ENCODE measurements at places on chromosomes 2 and 18.

- DNase-seq, result no peak
Observed at GRCh38 chr2:42960002-42960841, 167.8 kb upstream of the HAAO start.

DNA sequence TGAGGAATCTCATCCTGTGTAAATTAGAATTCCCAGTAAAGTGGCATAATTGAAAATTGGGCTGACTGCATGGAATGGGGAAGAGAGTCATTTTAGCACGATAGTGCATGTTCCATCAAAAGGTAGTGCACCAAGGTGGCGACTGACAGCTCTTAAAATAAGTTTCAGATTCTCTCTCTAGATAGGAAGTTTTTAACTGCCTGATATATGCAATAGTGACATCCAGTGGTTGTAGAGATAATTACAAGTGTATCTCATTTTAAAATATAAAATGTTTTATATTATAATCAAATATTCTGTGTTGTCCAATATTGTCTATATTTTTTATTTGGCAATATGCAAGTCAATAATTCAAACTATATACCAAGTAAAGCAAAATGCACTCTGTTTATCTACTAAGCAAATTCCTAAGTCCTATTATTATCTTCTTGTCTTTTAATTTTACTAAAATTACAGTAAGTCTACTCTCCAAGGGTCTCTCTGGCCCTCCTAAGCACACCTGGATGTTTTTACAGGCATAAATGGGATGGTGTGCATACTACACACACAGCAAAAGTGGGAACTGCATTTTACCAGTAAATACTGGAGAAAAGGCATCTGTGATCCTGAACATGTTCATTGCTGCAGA is 397.7 kb upstream of the HNRNPA3 start:
- DNase-seq, result no peak

- no peak for DNase-seq
Observed at GRCh38 chr2:100257939-100258338, 64.4 kb downstream of the LONRF2 start.

DNA sequence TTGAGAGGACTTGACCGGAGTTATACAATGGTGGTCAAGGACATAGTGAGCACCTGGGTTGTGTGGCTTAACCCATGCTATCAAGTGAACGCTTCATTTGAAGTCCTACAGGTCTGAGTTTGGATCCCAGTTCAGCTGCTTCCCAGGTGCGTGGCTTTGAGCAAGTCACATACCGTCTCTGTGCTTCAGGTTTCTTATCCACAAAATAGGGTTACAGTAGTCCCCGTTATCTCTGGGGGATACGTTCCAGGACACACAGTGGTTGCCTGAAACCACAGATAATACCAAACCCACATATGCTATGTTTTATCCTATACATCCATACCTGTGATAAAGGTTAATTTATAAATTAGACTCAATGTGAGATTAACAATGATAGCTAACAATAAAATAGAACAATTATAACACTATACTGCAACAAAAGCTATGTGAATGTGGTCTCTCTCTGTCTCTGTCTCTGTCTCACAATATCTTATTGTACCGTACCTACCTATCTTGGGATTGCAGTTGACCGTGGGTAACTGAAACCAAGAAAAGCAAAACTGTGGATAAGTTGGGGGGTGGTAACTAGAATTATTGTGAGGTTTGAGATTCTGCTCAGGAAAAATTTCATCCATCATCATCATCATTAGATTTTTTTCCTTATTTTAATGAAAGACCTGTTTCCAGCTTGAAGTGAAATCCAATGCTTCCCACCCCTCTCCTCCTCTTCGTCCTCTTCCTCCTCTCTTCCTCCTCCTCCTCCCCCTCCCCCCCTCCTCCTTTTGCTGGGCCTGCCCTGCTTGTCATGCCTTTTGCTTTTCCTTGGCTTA is 22.7 kb downstream of the LBH start:
- DNase-seq, result no peak

- no peak for DNase-seq
Observed at GRCh38 chr2:215437614-215438013, 1.7 kb upstream of the FN1 start.

DNA sequence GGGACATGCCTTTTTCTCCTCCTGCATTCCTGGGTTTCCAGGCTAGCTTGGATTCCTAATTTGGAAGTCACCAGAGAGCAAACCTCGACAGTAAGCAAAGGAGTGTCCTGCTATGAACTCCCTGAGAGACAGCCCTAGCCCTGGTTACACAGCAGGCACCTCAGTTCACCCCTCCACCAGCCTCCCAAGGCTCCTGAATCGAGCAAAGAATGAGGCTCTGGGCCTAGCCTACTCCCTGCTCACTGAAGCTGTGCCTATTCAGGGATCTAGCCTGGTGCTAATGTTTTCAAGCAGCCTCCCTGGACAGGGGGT is 66.7 kb upstream of the RMDN2 start:
- no peak for DNase-seq

- peak; percentile 32 for DNase-seq
Observed at GRCh38 chr2:33765122-33765521, 166.0 kb upstream of the FAM98A start.

DNA sequence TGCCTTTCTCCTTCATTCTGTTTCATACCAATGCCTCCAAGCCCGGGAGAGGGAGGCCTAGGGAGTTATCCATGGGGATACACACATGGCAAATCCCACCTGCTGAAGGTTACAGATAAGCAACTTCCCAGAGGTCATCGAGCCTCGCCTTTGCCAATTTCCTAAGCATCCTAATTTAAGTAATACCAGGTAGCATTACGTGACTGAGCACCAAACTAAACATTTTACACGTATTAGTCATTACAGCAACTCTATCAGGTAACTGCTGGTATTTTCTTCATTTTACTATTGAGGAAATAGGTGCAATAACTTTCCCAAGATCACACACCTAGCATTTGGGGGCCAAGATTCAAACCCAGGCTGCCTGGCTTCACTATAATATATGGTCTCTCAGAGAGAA is 30.1 kb upstream of the BZW1 start:
- DNase-seq, result no peak

GRCh38 chr18:31371989-31372388 is 4.6 kb upstream of the DSG4 start:
- DNase-seq, result no peak

- DNase-seq, result peak; percentile 5
Observed at GRCh38 chr18:29160170-29160569, 983.2 kb upstream of the CDH2 start.

GRCh38 chr2:95344656-95345055 is 47.5 kb downstream of the KCNIP3 start:
- no peak for DNase-seq

DNA sequence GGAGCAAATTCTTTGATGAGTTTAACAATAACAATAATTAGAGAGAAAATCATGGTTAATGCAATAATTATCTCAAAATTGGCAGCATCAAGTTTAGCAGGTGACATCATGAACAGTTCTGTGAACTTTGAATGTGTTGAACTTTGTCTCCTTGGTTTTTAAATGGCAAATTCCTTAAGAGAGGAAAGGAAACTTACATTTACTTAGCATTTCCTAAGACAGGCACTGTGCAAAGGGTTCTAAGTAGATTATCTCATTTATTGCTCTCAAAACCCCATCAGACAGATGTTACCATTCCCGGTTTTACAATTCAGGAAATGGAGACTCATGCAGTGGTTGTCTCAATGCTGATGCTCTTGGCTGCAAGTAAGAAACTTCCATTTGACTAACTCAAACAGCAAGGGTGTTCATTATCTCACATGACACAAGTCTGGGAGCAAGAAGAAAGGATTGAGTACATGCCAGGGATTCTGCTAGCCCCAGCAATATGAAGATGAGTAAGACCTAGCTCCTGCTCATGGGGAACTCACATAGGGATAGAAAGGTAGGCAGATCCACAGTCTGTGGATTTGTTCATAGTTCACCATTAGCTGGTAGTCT is 81.3 kb upstream of the ITGA6 start:
- DNase-seq, result no peak

DNA sequence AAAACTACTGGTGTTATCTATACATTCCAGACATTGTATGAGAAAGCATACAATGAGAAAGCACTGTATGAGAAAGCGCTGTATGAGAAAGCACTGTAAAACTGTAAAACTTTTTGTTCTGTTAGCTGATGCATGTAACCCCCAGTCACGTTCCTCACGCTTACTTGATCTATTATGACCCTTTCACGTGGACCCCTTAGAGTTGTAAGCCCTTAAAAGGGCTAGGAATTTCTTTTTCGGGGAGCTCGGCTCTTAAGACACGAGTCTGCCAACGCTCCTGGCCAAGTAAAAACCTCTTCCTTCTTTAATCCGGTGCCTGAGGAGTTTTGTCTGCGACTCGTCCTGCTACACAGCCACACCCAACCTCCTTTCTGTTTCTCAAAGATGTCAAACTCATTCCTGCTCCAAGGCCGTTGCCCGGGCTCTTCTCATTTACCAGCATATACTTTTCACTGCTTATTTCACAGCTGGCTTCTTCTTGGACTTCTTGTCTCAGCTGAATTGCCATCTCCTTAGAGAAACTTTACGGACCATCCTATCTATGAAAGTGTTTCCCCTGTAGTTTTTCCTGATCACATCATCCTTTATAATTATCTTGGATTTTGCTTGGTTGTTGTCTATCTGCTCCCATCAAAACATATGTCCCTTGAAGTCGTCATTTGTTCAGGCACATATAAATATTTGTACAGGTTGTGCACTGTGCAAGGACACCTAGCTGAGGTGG is 29.8 kb upstream of the YES1 start:
- DNase-seq, result no peak

- no peak for DNase-seq
Observed at GRCh38 chr2:15691586-15692310, 100.1 kb downstream of the DDX1 start.

DNA sequence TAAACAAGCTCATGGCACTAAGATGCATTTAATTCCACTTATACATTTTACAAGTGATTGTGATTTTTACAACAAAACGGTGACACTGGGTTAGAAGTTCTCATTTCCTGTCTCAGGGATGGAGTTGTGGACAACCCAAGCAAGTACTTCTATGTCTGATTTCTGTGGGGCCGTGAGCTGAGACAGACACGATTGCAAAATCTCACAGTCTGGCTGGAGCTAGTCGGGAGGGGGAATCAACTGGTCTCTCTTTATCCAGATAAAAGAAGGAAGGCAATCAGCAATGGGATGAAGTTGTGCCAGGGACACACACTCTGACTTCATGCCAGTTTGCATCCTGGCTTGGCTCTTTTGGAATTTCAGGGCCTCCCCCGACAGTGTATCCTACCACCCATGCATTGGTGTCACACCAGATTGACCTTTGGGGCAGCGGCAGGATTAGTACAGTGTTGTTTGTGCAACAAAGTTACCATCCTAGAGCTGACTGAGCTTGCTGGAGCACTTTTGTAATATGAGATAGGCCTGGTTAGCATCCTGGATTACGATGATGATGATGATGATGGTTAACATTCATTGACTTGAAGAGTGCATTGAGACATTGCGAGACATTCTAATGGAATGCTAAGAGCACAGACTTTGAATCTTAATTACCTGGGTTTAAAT is 98.8 kb downstream of the CTAGE1 start:
- no peak for DNase-seq

- DNase-seq, result no peak
Observed at GRCh38 chr2:233654501-233654900, 17.2 kb upstream of the UGT1A9 start.

GRCh38 chr2:49251766-49252165 is 97.5 kb upstream of the FSHR start:
- no peak for DNase-seq

DNA sequence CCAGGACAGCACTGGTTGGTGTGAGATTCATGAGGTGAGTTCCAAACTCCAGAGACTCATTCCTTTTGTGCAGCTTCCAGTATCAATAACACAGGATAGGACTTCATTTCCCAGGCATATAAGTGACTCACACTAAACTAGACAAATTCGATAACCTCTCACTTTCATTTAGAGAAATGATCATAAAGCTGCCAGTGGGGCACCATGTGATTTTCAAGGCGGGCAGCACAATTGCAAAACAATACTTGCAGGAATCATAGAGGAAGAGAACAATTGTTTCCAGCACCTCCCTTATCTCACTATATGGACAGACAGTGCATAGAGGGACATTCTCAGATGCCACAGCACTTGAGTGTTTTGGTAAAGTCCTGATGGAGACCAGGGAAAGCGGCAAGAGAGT is 31.3 kb upstream of the DNAH7 start:
- no peak for DNase-seq

DNA sequence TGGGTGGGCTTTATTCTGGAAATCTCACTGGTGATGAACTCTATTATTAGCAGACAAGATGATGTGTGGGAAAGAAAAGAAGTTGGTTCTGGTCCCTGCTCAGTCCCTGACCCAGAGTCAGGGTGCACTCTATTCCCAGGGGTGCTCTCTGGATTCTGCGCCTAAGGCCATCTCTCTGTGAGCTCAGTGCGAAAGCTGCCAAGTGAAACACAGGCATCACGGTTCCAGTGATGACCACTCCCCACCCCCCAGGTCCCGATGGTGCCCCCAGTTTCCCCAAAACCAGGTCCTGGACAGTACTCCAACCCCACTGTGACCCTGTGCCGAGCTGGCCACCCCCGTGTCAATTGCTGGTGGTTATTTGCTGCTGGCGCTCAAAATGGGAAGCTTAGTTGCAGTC is 30.1 kb downstream of the RHOB start:
- no peak for DNase-seq

DNA sequence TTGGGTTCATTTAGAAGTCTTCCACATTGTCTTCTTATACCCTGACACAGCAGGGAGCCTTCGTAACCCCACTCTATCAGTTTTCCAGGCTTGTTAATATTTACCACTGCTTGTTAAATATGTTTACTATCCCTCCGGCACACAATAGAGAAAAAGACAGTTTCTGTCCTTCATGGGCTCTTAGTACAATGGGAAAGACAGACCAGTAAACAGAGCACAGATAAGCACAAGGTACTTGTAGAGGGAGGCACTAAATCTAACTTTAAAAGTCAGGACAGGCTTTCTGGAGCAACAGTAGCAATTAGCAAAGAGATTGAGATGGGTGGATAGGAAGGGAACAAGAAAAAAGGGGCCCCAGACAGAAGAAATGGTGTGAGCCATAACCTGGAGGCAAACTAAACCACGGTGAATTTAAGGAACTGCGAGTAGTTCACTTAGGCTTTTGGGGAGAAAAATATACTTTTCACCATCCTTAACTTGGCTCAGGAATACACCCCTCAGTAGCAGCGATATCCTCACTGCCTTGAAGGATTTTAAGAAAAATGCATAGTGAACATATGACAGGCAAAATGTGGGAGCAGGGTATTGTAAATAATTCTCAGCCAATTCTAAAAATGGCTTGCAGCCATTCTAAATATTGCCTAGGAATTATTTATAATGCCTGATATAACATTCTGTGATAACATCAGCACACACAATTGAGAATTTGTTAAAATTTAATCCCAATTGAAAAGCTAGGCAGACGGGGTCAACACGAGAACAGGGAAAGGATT is 383.7 kb downstream of the CDH2 start:
- DNase-seq, result no peak

GRCh38 chr2:197184959-197185586 is 125.5 kb downstream of the ANKRD44 start:
- no peak for DNase-seq

DNA sequence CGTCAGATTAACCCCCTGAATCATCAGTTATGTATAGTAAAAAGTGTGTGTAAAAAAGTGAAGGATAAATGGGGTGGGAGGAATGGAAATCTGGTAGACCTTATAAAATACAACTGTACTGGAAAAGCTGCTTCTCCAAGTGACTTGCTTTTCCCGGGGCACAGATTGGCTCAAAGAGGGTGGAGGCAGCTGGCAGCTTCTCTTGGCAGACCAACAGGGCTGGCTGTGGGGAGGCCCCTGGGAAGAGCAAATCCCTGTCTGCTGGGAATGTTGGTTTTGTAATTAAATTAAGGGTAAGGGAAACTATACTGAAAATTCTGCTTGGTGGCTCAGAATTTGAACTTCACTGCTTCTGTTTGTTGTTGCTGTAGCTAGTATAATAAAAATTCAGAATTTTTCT is 154.2 kb upstream of the DLX2 start:
- DNase-seq, result no peak
